ENCODE measurements at places on chromosomes 1 and 21.

DNA sequence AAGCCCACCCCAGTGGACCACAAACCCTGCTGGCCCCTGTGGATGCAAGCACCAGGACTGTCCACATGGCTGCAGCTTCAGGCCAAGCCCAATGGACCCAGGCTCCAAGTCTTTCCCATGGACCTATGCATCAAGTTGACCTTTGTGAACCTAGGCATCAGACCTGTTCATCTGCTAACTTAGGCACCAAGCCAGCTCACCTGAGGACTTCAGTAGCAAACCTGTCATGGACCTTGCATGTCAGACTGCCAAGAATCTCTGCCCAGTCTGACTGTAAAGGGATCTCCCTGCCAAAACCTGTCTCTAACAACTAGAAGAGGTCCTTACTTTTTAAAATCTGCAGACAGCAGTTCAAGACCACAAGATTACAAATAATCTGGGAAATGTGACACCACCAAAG, 37.8 kb downstream of the FMO3 start:
- DNase-seq: no peak

DNA sequence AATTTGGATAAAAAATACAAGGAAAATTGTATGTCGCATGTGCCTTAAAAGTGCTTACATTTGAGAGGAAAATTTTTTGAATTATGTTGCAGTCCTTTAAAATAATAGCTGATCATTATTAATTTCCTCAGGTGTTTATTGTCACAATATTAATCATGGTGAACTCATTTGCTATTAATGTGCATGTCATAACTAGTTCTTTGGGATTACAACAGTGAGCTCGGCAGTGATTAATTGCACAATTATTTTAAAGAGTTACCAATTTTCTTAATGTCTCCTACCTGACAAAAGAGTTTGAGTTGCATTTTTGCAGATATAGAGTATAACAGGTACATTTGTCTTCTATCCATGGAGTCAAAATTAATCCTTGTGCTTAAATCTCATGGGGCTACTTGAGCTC, 854.3 kb downstream of the BRINP3 start:
- DNase-seq: no peak

DNA sequence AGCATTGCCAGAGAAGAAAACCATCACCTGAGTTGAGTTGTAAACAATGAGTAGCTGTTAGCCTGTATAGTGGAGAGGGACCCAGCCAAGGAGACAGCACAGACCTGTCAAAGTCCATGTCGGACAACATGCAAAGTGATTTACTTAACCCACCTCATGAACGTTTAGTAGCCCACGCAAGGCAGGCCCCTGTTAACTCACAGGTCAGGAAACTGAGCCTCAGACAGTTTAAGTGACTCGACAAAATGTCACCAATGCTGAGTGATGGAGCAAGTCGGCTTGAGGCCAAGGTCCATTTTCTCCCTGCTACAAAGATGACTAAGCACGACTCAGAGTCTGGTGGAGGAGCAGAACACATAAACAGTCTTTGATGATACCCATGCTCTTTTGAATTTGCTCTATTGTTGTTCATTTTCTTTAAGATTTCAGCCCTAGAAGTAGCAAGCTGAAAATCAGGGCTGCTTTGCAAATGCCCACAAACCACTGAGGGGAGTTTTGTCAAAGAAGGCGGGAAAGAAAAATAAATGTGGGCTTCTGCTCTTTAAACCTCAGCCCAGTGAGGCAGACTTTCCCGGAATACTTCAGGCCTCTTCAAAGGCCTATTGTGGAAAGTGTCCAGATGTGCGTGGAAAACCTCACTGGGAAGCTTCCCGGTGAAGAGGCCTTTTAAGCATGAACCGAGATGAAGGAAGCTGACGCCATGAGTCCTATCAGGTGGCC, 83.8 kb upstream of the HOOK1 start:
- peak; percentile 66 for DNase-seq

GRCh38 chr1:25996966-25997827, 666 bp downstream of the PAFAH2 start:
- DNase-seq: no peak

- peak; percentile 34 for DNase-seq
Measured at GRCh38 chr21:43277481-43278351, 108.9 kb downstream of the CRYAA start.

DNA sequence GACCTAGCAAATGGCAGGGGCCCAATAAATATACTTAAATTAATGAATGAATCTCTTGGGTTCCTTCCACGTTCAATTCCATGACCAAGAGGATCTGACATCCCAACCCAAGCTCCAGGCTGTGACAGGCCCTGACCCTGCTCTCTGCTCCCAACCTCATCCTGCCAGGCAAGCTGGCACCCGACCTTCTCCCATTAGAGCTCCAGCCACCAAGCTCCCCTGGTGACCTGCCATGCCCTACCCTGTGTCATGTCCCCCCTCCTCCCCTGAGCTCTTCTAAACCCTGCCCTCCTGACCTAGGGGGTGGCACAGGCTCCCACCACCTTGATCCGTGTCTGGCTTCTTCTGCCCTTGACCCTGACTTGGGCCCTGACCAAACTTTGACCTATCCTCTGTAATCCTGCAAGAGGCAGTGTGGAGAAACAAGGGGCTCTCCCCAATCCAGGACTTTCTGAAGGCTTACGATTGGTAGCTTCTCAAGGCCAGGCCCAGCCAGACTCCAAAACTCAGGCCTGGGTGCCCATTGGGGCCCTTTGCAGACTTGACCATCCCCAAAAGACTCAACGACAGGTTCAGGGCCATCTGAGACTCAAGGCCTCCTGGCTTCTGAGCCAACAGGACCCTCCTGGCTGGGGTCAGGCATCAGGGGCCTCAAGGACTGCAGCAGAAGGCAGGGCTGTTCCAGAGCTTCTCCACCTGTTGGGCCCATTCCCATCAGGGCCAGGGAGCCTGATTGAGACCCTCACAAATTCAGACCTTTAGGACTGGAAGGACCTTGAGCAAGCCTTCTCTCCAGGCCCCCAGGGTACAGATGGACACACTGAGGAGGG, 249.0 kb downstream of the PTPRU start:
- DNase-seq: no peak

DNA sequence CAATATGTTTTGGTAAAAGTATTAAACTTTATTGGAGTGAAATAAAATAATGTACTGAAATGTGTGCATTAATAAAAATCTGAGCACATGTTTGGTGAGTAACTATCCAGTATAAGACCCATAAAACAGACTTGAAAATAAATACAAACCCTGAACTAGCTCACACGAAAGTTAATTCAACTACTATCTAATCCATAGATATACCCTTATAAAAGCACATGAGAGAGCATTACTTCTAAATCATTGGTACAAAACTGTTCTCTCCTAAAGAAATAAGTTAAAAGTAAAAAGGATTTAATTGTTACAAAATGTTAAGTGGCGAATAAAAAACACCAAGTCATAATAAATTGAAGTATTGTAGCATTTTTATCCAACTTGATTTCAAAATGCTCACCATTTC, 295.6 kb downstream of the PTPRC start:
- no peak for DNase-seq

DNA sequence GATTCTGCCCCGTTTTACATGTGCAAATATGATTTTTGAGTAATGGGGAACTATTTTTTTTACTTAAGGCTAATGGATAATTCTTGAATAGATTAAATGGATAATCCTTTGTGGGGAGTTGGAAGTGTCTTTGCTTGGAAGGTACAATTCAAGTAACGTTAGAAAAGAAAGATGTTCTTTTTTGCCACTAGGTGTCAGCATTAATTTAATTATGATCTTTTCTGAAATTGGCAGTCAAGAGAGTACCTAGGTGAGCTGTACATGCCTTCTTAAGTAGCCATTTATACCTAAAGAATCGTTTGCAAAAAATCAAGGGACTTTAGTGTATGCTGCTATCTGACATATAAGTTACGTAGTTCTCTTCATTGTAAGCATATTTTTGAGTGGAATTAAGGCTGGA, 2.2 kb downstream of the FBXO28 start:
- DNase-seq: peak; percentile 90

DNA sequence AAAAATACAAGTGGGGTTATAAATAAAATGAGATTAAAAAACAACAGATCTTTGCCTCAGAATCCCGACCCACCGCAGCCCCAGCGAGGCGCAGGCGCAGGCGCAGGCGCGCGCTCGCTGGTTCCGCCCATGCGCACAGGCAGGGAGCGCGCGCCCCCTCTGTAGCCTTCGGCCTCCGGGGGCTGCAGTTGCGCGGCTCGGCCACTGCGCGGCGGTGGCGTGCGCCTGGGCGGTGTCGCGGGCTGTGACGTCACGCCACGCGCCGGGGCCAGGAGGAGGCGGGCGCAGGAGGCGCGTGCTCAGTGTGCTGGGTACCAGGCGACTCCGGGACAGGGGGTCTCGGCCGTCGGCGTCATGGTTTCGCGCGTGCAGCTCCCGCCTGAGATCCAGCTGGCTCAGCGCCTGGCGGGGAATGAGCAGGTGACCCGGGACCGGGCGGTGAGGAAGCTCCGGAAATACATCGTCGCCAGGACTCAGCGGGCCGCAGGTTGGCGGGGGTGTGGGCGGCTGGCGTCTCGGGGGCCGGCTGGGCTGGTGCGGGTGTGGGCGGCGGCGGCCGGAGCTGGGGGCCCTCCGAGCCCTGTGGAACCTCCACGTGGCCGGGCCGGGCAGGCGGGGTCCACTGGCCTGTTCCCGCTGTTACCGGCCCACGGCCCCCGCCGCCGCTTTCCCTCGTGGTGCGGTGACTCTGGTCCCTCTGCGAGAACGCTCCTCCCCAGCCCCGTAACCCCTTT, at the start of gene RRP1:
Gene RRP1, plus strand, starts transcription at position 302 of the 734 bp plus-strand sequence. Its CDS starts 53 bp downstream, at position 355.
- peak; percentile 81 for DNase-seq

DNA sequence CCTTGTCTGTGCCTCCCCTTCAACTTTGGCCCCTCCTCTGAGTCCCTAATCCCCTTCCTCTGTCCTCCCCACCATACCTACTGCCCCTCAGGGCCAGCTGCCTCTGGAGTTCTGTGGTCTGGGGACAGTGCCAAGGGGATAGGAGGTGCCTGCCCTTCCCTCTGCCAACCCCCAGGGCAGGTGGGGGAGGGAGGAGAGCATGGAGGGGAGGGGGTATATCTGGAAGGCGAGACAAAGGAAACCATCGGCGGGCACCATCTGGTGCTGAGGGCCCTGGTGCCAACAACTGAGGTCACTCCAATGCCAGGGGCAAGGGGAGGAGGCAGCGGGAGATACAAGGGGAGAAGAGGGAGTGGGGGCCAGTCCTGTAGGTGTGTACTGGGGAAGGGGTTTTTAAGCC, 9.6 kb downstream of the RAB25 start:
- DNase-seq: no peak

DNA sequence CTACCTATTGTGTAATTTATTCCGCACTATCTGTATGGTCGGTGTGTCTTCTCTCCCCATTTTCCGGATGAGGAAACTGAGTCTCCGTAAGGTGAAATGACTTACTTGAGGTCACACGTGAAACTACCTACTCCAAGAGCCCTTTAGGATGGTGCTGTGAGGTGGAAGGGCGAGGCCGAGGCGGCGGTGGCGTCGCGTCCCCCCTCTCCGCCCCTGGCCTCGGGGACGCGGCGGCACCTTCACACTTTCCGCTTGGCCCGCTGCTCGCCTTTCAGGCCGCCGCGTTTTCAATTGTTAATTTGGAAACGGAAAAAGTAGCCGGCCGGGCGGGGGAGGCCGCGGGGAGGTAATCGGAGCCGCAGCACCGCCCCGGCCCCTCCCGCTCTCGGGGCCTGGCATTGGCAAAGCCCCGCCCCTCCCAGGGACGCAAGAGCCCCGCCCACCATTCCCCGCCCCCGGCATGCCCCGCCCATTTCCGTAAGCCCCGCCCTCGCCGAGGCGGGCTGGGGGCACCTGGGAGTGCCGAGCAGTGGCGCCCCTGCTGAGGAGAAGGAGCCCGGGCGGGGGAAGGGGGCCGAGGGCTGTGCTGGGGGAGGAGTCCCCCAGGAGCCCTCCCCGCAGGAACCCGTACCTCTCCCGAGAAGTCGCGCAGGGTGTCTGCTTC, 18.6 kb downstream of the KCNQ4 start:
- DNase-seq: peak; percentile 67

GRCh38 chr1:207015791-207016190, 16.8 kb downstream of the C1orf116 start:
- DNase-seq: no peak

DNA sequence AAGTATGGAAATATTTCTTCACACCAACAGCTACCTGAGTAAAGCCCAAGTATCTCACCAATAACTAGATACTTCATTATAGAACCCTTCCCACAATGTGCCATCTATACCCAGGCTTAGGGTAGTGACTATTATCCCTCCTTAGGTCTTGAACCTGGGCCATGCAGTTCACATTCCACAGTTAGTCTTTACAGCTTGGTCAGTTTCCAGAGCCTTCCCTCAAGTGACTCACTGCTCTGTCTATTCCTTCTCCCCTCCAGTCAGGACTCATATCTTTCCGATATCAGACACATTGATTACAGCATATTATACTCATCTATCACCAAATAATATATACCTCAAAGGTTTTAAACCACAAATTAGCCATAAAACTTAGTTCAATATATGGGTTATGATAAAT, 23.6 kb downstream of the VAMP4 start:
- DNase-seq: no peak

- DNase-seq: peak; percentile 73
Measured at GRCh38 chr1:29639156-29639736, 402.9 kb downstream of the PTPRU start.

DNA sequence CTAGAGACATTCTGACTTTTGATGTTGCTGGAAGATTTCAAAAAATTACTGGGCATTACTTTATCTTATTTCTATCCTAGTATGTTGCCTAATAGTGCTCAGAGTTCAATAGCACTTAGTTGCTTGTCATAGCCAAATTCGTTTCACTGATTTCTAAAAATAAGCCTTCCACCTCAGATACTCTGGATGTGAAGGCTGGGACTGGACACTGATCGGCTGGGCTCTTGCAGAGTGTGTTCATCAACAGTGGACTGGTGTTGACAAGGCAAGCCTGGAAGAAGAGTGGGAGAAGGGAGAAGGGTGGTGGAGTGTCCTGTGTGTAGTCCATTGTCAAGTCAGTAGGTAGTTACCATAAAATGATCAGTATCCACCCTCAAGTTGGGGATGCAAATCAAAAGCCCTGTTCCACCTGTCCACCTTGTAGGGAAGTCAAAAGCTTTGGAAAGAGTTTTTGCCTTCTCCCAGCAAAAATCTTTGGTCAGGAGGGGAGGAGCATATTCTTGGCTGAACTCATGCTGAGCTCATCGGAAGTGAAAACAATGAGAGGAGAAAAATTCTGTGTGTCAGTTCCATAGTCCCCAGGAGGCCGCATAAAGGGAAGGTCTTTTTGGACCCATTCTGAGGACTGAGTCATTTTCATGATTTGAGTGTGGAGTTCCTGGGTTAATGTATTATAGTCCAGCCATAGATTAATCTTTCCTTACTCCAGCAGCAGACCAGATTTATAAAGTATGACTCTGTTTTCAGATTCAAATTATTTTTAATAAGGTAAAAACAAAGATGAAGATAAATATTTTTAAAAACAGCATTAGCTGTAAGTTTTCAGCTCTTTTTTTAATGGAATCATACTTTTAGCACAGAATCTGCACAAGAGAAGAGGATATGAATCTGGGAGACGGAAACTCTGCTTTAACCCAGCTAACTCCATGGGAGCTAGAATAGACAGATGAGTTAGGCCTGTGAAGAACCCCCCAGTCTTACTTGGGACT, 99.5 kb upstream of the BMP8A start:
- peak; percentile 43 for DNase-seq

GRCh38 chr1:92473781-92474495, 12.8 kb downstream of the GFI1 start:
- DNase-seq: no peak
